ENCODE measurements at places on chromosomes 6 and 20.

DNA sequence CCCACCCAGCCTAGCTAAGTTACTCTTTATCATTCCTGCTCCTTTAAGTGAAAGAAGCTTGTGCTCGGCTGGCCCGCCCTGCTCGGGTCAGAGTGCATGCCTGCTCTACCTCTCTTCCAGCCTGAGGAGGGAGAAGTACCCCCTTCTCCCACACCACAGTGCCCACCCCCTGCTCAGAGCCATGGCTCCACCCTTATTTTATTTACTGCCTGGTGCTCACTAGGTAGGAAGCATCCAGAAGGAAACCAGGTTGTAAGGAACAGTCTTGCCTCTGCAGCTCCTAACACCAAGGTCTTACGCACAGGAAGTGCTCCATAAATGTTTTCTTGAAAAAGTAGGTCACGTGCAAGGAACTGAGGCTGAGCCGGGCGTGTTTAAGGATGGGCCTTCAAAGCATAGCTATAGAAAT, 105.7 kb upstream of the SNX9 start:
- DNase-seq, result no peak

- no peak for DNase-seq
Observed at GRCh38 chr20:32637738-32638137, 36.0 kb downstream of the C20orf203 start.

DNA sequence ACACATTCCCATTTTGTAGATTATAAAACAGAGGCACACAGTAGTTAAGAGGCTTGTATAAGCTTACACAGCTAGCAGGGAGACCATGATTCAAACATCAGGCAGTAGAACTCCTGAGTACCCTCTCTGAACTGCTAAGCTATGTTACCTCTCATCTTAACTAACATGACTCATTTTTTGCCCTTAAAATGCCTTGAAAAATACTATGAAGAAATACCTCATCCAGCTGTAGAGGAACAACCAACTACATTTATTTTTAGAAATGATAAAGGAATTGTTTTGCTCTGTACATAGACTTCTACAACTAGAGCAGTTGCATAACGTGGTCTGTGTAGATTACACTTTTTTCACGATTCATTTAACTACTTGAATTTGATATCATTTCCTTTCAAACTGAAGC, 102.1 kb downstream of the FLRT3 start:
- DNase-seq, result no peak

DNA sequence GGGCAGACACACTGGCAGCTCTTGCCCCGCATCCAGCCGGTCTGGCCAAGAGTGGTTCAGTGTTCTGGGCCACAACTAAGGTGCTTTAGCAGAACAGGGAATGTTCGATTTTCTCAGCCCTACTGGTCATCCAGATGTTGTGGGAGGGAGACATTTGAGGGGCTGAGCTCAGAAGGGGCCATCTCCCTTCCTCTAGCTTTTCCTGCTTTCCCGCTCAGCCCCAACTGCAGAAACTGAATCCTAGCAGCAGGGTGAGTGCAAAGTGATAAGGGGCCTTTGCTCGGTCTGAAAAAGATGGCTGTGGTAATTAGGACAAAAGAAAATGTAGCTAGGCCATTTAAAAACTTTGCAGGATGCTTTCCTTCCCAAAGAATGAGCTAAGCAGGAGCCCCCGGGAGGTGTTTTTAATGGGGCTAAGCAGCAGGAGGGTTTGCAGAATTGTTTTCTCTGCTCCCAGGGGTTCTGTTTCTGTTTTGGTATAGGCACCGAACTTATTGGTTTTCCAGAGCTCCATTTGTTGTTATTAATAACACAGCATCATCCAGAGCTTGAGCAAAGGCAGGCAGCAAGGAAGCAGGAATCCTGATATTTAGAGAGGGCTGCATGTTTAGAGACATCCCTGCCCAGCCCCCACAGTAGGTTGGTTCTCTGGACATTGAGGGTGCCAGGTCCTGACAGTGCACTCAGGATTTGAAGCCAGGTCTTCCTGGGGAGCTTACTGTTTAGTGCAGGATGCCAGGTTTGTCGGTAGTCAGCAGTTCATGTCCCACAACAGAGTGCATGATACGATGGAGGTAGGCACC, 210.9 kb downstream of the SLC24A3 start:
- no peak for DNase-seq

DNA sequence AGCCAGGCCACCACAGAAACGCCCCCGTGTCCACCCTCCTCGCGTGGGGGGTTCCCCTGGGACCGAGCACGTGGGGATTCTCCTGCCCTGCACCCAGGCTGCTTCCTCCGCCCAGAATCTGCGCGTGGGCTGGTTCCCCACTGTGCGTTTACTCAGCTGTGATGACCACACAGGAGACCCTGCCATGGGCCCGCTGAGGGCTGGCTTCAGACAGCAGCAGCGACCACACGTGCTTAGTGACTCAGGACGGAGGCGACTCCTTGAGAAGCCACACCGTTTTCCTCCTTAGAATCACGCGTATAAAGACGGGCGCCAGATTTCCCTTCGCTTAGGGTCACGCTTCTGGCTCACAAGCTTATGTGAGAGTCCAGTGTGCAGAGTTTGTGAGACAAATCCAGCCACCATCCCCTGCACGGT, 63.9 kb upstream of the PDE10A start:
- no peak for DNase-seq

DNA sequence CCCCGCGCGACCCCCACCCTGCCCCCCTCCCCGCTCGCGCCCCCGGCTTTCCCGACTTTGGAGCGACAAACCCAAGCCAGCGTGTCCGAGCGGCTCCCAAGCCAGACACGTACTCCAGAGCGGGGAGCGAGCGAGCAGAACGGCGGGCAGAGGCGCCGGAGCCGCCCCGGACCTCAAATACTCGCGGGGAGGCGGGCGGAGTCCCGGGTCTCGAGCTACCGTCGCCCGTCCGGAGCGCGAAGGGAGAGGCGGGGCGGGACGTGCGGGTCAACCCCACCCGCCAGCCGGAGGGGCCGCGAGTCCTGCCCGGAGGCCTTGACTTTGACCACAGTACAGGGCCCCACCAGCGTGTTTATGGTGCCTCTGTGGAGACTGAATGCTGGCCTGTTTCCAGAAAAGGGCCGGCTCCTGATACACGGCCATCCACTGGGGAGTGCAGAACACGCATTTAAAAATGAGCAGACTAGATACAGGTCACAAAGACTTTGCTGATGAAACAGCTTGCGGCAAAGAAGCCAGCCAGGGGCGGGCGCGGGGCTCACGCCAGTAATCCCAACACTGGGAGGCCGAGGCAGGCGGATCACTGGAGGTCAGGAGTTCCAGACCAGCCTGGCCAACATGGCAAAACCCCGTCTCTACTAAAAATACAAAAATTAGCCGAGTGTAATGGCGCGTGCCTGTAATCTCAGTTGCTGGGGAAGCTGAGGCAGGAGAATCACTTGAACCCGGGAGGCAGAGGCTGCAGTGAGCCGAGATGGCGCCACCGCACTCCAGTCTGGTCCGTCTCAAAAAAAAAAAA, at the start of gene SERPINB6:
Gene SERPINB6 (minus strand): TSS at position 148 of the 799 bp plus-strand sequence. CDS start 12,235 bp downstream, outside the sequence.
- DNase-seq, result no peak

DNA sequence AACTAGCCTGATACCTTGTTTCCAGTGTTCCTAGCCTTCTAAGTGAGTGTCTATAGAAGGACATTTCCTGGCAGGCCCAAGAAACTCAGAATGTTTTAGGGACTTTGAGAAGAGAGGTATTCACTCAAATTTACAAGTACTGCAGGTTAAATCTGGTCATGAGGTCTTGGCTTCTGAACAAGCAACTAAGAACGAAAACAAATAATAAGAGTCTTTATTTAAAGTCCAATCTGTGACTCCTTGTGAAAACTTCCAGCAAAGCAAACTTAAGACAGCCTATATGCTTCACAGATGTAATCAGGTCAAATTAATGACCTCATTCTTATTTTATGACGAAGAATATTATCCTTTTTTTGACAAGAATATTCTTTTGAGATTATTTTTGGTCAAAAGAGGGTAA, 79.4 kb upstream of the PRSS16 start:
- DNase-seq, result no peak

GRCh38 chr20:61718361-61719005, 347.2 kb downstream of the TAF4 start:
- no peak for DNase-seq

DNA sequence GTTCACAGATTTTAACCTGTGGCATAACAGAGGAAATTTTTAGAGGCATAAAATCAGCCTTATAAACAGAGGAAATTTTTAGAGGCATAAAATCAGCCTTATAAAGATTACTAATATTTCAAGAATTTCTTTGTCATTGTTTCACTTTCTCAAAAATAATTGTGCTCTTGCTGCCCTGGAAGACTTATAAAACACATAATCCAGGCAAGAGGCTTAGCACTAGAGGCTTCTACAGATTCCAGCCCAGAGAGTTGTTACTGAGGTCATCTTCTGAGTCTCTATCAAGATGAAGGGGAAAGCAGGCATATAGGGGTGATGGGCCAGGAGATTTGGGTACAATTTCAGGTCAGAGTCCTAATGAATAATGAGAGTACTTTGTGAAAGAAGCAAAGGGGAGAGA, 85.7 kb downstream of the RFPL4B start:
- no peak for DNase-seq

Data from cortex of kidney (tissue), 1 donor.